ENCODE measurements at places on chromosomes 7 and 10.
A peak's percentile ranks its signal among the peaks of the same experiment; 100 is the strongest.

- DNase-seq: peak; percentile 59
Measured at GRCh38 chr10:16950656-16951601, 133.7 kb upstream of the RSU1 start.

- DNase-seq: no peak
Measured at GRCh38 chr7:46024263-46024916, 103.3 kb upstream of the IGFBP3 start.

DNA sequence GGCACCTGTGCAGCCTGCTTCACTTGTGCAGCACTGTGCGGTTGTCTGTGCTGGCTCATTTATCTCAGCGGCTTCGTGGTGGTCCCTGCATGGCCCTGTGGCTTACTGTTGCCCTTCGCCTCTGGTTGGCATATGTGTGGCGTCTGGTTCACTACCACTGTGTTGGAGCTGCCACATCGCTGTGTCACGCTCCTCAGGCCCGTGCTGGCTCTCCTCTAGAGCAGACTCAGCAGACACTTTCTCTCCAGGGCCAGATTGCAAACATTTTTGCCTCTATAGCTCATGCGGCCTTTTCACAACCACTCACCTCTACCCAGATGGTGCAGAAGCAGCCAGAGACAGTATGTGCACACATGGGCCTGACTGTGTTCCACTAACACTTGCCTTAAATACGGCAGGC, 37.9 kb downstream of the PPP2R2D start:
- no peak for DNase-seq

- no peak for DNase-seq
Measured at GRCh38 chr7:514651-515598, 4.7 kb downstream of the PDGFA start.

- DNase-seq: peak; percentile 44
Measured at GRCh38 chr10:96910488-96911395, 78.6 kb downstream of the LCOR start.
